CD4-positive, alpha-beta T cell (primary cell): ENCODE measurements at places on chromosomes 5 and 9.

DNA sequence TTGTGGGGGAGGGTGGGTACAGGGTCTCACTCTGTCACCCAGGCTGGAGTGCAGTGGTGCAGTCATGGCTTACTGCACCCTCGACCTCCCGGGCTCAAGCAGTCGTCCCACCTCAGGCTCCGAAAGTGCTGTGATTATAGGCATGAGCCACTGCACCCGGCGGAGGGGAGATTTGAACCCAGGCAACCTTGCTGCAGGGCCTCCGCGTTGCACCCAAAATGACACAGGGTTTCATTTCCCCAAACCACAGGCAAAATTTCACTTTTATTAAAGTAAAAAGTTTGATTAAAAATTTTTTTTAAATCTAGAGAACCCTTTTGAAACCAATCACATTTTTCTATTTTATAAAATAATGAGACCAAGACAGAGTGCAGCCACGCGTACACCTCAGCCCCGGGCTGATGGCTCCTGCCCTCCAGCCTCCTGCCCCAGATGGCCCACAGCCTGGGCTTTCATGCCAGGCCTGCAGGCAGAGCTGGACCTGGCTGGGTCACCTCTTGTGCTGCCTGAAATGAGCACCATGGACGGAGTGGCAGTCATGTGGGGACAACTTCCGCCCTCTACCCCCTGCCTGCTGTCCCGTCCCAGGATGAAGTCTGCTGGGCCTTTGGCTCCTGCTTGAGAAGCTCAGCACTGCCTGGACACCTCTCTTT is 30.5 kb downstream of the USP20 start:
- no peak for DNase-seq

DNA sequence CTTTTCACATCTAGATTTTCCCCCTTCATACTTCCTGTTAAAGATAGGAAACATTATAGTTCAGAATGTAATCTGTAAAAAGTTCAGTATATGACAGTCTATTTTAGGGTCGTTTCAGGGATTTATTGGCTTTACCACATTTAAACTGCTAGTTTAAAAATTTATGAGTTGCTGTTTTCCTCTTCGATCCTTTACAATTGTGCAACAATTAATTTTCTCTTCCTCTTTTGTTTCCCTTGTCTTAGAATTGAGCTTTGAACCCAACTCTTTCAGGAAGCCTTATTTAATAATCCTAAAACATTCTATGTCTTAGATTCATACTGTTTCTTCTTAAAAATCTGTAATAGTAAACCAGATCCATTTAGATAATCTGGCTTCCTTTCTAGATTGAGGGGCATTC is 16.4 kb downstream of the ZSWIM6 start:
- DNase-seq = no peak

DNA sequence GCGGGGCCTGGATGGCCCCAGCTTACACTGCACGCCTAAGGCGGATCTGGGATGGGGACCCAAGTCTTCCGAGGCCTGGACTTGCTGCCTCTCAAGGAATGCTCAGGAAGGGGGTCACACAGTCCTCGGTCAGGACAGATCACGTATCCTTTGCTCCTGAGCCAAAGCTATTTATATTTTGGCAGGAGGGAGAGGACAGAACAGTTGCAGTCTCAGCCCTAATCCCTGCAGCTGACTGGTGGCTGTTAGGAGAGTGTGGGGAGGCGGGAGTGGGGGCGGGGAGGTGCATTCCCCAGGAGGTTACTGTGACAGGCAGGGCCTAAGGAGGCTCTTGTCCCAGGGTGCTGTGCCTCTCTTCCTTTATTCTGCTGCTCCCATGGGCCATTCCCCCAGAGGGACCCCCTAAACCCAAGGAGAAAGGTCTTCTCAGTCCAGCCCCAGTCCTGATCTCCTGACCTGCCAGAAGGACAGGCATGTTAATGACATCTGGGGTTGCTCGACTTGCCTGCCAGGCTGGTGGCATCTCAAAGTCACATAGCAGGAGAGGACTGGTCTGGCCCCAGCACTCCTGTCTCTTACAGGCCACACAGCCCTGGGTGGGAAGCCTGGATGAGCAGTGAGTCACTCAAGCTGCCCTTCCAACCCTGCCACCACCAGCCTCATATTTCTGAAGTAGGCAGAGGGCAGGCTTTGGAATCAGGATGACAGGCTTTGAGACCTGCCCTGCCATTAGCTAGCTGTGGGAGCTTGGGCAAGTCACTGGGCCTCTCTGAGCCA is 51.9 kb downstream of the COL27A1 start:
- no peak for DNase-seq

DNA sequence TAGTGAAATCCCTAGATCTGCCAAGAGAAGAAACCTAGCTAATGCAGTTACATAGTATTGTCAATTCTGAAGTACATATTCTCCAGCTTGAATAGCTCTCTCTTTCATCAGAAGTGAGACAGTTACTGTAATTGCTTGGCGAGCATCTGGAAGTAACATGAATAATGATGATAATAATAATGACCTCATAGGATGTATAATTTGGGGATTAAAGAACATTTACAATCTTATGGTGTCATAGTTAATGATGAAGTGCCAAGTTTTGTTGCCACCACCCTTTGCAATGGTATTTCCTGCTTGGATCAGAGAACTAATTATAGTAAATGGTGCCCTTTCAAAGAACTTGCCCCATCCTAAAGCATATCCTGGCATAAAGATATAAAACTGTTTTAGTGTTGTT is 201.4 kb downstream of the ADAMTSL1 start:
- DNase-seq = no peak

GRCh38 chr9:8694983-8695588 is 895.5 kb upstream of the DMAC1 start:
- no peak for DNase-seq

DNA sequence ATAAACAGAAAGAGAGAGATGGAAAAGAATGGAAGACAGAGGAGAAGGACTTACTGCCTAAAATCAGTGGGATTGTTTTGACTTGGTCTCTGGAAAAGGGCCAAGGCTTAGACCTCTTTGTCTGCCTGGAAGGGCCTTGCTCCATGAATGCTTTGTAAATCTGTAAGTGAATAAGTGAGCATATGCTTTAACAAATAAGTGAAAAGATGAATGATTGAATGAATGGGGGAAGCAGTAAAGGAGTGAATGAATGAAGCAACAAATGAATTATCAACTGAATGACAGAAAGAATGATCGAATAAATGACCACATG is 5.5 kb downstream of the KCNIP1 start:
- no peak for DNase-seq

DNA sequence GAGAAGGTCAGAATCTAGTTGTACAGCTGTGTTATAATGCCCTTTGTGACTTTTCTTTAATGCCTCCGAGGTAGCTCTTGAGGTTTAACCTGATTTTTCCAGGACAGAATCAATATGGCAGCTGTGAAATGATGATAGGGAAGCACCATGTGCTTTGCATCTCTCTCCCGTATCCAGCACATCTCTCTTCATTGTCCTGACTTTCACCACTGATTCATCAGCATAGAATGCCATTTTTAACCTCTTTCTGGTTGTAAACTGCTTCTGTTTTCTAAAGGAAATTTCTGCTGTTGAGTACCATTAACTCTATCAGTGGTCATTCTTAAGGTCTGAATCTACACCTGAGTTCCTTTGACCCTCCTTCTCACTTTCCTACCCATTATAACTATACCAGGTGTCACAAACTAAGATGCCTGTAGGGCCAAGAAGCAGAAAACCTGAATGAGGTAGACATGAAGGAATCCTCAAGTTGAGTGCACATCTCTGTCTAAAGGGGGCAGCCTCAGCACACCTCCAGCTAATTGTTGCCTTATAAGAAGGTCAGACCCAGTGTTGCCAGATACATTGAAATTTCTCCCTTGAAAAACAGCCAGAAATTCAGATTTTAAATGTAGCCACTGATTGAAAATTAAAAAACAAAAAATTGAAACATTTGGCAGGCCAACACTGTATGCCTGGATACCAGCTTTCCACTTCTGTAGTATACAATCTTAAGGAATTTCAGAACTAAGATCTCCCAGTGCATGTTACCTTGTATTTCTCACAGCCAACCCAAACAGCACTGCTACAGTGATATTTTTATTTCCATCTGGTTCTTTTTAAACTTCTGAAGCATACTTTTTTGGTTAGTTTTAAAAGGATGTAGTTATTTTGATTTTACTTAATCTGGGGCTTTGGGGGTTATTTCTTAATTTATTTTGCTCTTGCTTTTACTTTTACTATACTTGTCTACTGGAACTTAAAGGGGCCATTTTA is 35.8 kb upstream of the TLX3 start:
- DNase-seq = no peak

DNA sequence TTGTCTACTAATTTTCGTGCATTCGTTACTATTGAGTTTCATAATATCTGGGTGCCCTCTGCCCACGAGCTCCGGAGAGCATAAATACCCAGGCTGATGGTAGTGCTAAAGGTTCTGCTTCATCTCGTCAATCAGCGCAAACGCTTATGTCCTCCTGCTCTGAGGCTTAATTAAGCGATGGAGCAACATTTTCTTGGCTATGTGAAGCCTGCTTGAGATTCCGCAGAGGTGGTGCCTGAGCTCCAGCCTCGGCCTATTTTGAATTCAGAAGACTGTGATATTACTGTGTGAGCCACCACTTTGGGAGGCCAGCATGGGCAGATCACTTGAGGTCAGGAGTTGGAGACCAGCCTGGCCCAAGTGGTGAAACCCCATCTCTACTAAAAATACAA is 44.8 kb downstream of the ANXA2R start:
- DNase-seq = no peak

DNA sequence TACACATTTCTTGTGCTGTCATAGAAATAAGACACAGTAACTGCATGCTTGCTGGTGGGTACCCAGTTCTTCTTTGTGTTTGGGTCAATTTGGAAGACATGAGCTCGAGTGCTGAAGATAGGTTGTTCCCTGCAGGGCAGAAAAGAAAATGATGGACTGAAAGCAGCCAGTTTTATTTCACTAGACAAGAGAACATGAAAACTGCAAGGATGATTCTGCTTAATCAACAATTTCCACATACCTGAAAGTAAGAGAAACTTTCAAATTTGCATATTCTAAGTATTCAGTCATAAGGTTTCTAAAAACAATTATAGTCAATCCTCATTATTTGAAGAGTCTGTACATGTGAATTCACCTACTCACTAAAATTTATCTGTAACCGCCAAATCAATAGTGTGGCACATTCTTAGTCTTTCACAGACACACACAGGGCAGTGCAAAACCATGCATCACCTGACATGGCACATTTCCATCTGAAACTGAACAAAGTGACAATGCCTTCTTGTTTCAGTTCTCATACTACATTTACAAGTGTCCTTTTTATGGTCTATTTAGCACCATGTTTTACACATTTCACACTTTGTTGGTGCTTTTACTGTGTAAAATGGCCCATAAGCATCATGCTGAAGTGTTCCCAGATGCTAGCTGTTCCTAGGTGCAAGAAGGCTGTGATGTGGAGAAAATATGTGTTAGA is 56.9 kb downstream of the HOMER1 start:
- DNase-seq = no peak

DNA sequence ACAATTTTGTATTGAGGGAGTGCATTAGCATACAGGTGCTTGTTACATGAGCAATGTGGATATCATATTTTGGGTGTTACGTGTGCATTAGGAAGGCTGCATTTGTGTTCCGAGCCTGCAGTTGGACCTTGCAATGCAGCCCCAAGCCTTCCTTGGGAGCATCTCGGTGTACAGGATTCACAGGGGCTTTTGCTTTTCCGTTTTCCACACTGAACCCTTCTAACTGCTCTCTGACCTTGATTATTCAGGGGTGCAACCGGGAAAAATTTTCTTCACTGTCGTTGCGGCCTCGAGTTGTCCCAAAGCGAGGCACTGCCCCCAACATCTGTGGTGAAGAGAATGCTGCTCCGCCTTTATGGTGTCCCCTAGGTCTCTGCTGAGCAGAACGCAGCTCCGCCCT is 80.1 kb upstream of the PLEKHG4B start:
- peak; percentile 5 for DNase-seq

DNA sequence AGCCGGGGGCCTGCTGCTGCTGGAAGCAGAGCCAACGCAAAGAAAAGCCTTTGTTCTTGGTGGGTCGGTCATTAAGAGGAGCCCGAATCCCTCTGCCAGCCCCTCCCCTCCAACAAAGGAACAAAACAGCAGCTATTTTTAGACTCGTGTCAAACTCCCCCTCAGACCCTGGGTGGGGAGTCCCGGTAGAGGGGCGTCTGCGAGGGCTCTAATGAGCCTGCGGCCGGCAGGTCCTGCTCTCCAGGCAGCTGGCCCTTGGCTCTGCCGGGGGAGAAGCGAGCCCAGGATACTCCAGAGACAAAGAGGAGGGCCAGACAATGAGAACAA is 114.0 kb downstream of the LHX2 start:
- DNase-seq = no peak
